ENCODE measurements at places on chromosomes 4 and X.

DNA sequence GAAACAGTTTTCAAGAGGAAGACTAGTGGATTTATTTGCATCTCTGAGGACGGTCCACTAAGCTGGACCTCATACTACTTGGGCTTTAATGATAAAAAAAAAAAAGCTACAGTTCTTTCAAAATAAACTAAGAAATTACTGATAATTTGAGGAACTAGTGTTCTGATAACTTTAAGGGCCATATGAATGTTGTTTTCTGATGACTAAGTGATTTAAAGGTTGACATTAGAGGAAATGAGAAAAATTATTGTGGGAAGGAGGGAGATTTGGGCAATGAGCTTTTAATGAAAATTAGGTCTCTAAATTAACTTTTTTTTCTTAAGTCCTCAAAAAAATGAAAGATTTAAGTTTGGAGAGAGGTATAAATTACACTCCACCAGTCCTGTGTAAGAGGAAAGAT, 60.8 kb upstream of the IL2 start:
- DNase-seq, result no peak

DNA sequence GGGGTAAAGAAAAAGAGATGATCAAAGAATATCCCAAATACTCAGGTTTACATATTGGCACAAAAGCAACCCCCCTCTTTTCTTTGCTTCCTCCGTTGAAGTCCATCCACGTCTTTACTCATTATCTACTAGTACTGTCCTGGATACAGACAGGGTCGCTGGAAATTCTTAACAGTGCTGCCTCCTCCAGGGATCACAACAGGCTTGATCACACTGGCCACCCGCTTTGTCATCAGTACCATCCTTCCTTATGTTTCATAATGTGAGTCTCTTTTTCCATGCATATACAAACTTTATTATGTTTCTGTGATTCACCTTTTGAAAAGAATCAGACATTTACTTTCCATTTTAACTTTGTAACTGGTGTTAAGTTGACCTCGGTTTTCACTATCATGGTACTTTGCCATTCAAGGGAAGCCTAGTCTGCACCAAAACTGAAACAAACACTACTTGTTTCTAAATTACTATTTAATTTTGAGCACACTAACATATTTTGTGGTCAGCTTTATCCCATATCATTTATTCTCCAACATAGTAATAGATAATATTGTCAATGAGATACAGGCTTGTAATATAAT, 387.5 kb upstream of the PPP1R2C start:
- DNase-seq, result no peak

GRCh38 chr4:113452868-113453620, 308.5 kb downstream of the CAMK2D start:
- DNase-seq, result no peak

DNA sequence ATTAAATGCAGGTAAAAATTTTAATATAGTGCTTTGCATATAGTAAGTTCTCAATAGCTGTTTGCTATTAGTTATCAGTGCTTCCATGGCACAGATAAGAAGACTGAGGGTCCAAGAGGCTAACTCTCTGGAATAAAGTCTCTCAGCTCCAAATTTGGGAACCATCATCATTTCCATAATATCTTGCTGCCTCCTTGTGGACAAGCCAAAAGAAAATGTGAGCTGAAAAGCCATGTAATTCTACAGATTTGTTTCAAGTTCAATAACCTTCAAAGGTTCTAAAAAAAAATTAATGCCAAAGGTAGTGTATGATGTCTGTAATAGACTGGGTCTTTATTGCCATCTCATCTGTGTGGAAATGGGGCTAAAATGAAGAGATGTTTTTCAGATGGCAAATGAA, 136.9 kb upstream of the VCX start:
- no peak for DNase-seq

DNA sequence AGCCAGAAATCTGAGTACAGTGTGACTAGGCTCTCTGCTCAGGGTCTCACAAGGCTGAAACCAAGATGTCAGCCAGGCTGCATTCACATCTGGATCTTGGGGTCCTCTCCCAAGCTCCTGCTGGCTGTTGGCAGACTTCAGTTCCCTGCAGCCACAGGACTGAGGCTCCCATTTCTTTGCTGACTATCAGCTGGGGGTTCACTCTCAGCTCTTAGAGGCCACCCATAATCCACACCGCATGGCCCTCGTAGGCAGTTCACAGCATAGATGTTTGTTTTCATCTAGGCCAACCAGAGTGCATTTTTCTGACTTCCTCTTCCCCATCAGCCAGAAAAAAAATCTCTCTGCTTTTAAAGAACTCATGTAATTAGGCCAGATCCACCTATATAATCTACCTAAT, 8.2 kb upstream of the WDR44 start:
- DNase-seq, result no peak

- peak; percentile 83 for DNase-seq
These were observed at the start of gene SAP30 for GRCh38 chr4:173370477-173371291. TSS of gene SAP30 (plus strand) at chr4:173370954. CDS start at chr4:173371183, 229 bp downstream.

GRCh38 chrX:130539721-130540321, 138.0 kb downstream of the RBMX2 start:
- DNase-seq, result peak; percentile 10

DNA sequence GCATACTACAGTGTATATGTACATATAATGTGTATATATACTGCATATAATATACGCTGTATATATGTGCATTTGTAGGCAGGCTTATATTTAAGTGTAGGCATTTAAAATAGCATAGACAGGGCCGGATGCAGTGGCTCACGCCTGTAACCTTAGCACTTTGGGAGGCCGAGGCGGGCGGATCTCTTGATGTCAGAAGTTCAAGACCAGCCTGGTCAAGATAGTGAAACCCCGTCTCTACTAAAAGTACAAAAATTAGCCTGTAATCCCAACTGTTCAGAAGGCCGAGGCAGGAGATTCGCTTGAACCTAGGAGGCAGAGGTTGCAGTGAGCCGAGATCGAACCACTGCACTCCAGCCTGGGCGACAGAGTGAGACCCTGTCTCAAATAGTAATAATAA, 78.4 kb downstream of the JAKMIP1 start:
- no peak for DNase-seq

GRCh38 chr4:111330786-111331185, 707.9 kb upstream of the PITX2 start:
- no peak for DNase-seq

GRCh38 chr4:184355111-184355604, 119.2 kb downstream of the IRF2 start:
- DNase-seq, result no peak

DNA sequence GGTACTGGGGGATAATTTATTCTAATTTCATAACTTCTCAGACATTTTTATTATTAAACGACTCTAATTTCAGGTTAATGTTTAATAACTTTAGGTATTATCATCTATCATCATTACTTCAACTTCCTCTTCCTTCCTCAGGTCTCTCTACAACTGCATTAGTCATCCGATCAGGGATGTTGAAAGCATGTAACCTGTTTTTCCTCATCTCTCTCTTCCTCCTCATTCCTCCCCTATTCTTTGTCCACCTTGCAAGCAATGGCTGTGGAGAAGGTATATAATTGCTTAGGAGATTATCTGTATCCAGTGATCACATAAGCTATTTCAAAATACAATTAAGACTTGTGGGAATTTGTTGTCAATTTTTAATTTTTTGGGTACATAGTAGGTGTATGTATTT, 632.6 kb upstream of the DIAPH2 start:
- no peak for DNase-seq

GRCh38 chrX:101605146-101605545, 12.7 kb downstream of the ARMCX6 start:
- DNase-seq, result no peak

GRCh38 chrX:67720344-67720743, 176.5 kb downstream of the AR start:
- DNase-seq, result no peak

GRCh38 chr4:159104694-159105414, 2.0 kb downstream of the RAPGEF2 start:
- no peak for DNase-seq

GRCh38 chr4:80076681-80077080, 3.7 kb upstream of the ANTXR2 start:
- DNase-seq, result no peak

- no peak for DNase-seq
These were observed 23.2 kb downstream of the CXorf58 start for GRCh38 chrX:23930894-23931604.

GRCh38 chr4:113057891-113058290, 8.4 kb downstream of the ANK2 start:
- DNase-seq, result no peak

DNA sequence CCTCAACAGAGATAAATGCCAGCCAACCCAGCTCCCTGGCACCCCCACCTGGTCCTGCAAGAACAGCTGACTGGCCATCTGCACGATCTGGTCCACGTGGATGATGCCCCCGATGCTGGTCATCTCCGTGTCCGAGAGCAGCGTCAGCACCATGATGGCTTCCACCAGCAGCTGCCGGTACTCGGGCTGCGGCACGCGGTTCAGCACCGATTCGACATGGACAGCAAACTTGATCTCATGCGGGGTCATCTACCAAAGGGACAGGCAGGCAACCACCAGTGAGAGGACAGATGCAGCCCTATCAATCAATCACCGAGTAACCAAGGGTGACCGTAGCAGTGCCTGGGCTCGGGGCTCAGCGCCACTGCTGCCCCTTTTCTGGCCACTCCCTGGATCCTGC, 89.8 kb downstream of the PHKA2 start:
- no peak for DNase-seq

GRCh38 chr4:25441519-25442117, 64.6 kb downstream of the ANAPC4 start:
- DNase-seq, result peak; percentile 51

- no peak for DNase-seq
These were observed 89.9 kb upstream of the MAOA start for GRCh38 chrX:43566170-43566569.

DNA sequence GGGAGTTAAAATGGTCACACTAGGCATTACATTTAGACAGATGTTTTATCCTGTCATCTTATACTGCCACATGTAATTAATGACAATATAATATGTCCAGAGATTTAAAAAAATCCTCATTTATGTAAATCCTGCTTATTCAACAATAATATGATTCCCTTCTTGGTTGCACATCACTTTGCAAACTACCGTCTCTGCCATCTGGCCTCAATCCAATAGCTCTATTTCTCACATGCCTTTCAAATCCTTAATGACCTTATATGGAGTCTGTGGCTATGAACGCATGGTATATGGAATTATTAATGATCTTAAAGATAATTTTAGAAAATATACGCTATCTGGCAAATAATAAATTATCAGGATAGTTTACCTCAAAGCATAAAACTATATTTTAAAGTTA, 144.5 kb downstream of the NPNT start:
- DNase-seq, result no peak

GRCh38 chrX:119647552-119648420, 41.6 kb upstream of the NKRF start:
- DNase-seq, result no peak

Measured in NCI-H510A (cell line).